GM04504 (cell line): ENCODE measurements at places on chromosomes 11 and 22.

- no peak for DNase-seq
Observed at GRCh38 chr22:35879351-35879750, 149.3 kb downstream of the RBFOX2 start.

DNA sequence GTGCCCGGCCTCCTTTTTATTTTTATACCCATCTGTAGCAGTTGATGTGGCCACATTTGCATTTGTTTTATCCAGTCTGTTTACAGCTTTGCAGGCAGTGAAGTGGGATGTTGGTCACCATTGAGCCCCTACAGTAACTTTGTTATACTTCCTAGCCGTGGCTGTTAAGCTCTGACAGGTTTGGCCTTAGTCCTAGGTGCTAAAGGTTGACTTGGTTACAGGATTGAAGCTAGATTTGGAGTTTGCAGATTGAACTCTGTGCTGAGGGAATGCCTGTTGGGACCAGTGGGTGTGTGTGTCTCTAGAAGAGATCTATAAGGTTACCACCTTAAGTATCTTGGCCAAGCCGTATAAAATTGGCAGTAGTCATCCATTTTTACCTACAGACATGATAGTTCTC is 91.2 kb downstream of the PPP6R3 start:
- no peak for DNase-seq

GRCh38 chr11:13043912-13044628 is 35.0 kb downstream of the RASSF10 start:
- DNase-seq, result no peak

DNA sequence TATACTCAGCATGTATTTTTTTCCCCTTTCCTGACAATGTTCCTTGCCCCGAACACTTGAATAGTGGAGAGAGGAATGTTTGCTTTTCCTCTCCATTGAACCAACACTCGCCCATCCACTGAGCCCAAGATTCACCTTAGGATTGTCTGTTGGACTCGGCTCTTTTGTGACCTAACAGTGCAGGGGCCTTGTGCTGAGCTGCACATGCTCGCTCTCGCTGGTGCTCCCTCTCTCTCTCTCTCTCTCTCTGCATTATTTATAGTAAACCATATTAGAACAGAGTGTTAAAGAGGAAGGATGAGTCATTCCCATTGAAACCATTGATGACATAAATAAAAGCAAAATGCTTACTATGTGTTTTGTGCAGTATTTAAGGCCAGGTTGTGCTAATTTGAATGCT is 20.7 kb downstream of the ZBTB16 start:
- DNase-seq, result no peak

- no peak for DNase-seq
Observed at GRCh38 chr11:118054712-118055640, 21.9 kb upstream of the TMPRSS4 start.

GRCh38 chr11:113521737-113522517 is 46.7 kb upstream of the DRD2 start:
- no peak for DNase-seq

- no peak for DNase-seq
Observed at GRCh38 chr22:28379075-28379779, 300.4 kb downstream of the TTC28 start.
